ENCODE measurements at places on chromosomes 4 and X.

- peak; percentile 4 for DNase-seq
These were observed 447.2 kb downstream of the SLITRK2 start for GRCh38 chrX:146264763-146265375.

- DNase-seq, result no peak
These were observed 96.3 kb downstream of the MAML3 start for GRCh38 chr4:140057701-140058100.

DNA sequence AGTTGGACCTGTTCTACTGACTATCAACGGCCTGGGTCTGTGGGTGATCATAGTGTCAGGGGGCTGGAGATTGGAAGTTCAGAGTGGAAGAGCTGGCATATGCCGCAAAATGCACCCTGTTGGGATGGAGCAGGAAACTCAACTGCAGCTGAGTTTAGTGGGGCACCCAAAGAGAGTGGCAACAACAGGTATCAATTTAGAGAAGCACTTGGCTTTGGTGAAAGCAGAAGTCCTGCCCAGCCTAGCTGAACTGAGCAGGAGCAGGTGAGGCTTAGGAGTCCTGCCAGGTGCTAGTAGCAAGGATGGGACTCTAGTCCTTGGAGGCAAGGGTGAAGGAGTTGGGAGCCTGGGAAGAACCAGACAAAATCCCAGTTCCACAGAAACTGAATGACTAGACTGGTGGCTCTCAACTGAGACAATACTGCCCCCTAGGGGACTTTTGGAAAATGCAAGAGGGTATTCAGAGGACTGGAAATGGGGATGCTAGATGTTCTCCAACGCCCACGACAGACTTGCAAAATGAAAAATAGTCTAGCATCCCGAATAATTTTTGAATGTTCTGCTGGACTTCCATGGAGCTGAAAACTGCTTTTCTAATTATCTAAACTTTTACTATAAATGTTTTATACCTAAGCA, 49.4 kb downstream of the RTL9 start:
- DNase-seq, result peak; percentile 40

DNA sequence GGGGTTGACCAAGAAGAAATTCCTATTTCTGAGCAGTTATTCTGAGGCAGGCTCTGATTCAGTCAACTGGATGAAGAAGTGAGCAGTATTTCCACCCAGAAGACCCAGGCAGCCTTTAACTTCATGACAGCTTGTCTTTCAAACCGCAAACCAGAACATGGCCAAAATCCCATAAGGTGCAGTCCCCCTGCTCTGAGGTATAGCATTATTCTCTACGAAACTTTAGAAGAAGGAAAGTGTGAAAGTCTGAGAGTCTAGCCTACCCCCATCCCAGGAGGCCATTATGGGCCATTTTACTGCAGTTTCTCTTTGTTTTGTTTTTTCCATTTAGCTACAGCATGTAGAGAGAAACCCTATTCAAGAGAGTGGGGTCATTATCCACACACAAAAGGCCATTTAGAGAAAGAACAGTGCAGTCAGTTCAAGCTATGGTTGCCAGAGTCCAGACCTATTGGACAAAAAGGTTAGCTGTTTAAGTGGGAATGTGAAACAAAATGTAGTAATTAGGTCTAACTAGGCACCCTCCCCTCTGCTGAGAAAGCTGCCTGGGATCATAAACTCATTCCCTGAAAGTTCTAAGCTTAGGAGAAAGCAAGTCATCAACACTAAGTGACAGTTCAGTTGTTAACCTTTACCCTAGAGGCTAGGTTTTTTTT, 52.1 kb upstream of the RASGEF1B start:
- peak; percentile 77 for DNase-seq

DNA sequence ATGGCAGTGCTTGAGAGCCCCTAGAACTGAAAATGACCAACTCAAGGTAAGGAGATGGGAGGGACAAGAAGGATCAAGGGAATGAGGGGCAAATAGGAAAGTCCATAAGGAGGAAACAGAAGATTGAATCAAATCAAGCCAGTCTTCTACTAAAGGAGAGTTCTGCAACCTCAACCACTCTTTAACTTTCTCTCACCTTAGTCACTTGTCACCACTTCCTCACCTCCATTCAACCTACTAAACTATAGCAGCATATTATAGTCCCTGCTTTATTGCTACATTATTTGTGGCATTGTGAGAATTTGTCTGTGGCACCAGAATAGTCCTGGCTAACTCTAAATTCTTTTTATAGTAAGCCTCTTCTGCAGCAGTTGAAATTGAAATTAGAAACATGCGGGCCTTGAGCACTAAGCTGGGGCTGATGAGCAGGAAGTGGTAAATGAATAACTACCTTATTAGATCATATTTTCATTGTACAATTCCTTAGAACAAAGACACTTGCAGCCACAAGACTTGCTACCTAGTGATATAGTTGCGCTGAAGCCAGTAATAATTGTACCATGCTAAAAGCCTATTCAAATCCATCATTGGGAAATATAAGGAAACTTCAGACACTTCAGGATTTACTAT, 336.9 kb downstream of the ZNF674 start:
- DNase-seq, result no peak

DNA sequence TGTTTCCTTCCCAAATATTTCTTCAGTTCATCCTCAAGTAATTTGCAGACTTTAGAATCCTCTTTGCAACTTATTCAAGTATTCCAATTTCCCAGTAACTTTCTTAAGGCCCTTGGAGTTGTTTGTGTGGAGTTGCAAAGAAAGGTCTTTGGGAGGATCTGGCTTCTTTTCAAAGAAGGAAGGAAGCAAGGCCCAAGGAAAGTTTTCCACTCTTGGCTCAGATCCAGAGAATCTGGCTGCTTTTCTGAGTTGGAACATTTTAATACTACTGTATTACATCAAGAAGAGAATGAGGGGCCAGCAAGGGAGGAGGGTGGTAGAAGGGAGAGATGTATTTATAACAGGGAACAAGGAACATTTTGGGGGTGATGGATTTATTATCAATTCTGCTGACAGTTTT, 10.5 kb downstream of the CDX4 start:
- DNase-seq, result no peak

GRCh38 chr4:20643631-20644030, 56.6 kb upstream of the PACRGL start:
- DNase-seq, result no peak

GRCh38 chr4:137083571-137084135, 448.6 kb downstream of the PCDH18 start:
- DNase-seq, result no peak

DNA sequence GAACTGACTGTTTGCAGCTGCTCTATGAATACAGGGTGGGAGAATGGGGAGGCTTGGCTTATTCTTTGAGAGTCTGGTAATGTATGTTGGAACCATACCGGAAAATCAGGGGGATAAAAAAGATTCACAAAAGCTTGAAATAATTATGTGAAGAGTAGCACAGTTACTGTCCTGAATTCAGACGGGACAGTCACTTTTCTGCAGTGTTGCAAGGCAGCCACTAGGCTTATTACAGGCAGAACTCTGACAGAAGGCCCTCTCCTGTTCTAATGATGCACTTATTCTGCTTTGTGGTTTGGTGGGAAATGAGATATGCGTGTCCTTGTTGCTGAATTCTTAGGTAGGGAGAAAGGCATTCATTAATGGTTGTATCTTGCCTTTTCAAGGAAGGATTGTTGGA, 37.2 kb downstream of the GUCY1B1 start:
- DNase-seq, result no peak

- no peak for DNase-seq
These were observed 1337.8 kb upstream of the DIAPH2 start for GRCh38 chrX:95346856-95347255.

- DNase-seq, result no peak
These were observed 188.4 kb downstream of the SLC7A11 start for GRCh38 chr4:138053641-138054301.

GRCh38 chrX:109704563-109704962, 28.5 kb downstream of the ACSL4 start:
- no peak for DNase-seq

DNA sequence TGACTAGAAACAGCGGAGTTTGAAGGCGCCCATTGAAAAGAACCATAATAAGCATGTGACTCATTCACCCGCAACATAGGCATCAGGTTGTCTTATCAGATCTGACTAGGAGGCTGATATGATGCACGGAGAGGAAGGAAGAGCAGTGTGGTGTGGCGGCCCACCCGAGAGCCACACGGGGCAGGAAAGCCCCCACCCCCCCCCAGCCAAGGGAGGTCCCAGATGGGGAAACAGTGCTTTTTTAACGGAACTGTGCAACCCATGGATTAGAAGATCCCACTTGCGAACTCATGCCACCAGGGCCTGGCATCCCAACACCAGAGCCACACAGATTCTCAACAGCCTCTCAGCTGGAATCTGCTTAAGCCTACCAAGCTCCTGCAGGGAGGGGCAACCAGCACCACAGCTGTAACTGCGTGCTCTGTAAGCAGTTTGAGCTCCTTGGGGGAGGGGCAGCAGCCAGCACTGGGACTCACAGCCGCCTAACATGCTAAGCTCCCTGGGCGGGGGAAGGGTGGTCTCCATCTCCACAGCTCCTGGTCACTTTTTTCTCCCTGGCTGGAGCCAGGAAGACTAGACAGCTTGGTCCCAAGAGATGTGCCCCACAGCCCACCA, 466.2 kb downstream of the PDGFC start:
- DNase-seq, result no peak

DNA sequence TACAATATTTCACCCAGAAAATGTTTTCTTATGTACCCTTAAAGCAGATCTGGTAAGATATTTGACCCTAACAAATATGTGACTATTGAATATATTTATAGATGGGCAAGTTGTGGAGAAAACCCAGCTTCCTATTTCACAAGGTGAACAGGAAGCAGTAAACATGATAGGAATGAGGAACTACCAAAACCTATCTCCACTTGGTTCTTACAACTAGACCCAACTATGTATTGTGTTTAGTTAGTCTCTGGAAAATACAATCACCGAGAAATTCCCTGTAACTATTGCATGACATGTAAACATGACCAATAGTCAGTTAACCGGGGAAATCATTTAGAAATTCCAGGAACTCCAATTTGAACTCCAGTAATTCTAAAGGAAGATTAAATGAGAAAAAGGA, 8.4 kb upstream of the RXFP1 start:
- DNase-seq, result no peak

- no peak for DNase-seq
These were observed 470.5 kb downstream of the BCOR start for GRCh38 chrX:39627257-39627656.

DNA sequence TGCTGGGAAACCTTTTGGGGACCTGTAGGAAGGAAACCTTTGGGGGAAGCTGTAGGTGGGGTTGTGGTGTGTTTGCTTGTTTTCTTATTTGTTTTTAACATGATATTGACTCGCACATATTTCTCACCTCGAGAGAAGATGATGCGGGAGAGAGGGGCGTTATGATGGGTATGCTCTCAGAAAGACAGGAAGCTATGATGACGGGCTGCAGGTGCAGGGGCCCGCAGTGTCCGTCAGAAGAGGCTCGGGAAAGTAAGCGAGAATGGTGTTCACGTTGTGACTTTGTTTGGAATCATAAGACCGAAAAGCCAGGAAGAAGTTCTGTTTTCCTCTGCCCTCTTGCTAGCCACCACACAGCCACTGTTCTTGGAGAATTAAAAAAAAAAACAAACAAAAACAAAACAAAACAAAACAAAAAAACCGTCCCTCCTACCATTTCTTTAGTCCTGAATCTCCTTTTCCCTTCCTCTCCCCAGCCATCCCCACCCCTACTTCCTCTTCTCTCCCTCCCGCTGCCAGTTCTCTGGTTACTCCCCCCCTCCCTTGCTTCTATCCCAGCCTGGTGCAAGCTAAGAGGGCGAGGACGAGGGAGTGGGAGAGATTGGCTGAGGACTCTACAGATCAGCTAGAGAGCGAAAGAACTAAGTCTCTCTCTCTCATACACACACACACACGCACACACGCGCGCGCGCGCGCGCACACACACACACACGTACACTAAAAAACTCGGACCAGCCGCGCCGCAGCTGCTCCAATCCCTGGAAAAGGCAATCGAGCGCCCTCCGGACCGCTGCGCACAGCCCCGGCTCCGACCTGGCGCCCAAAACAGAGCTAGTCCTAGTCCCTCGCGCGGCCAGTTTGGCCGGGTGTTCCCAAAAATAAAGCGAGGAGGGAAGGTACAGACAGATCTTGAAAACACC, at the start of gene BMP3:
Gene BMP3 (plus strand): TSS at position 648 of the 920 bp plus-strand sequence. CDS start 577 bp downstream, outside the sequence.
- DNase-seq, result no peak

- no peak for DNase-seq
These were observed 146.0 kb upstream of the GPC4 start for GRCh38 chrX:133561251-133561650.

DNA sequence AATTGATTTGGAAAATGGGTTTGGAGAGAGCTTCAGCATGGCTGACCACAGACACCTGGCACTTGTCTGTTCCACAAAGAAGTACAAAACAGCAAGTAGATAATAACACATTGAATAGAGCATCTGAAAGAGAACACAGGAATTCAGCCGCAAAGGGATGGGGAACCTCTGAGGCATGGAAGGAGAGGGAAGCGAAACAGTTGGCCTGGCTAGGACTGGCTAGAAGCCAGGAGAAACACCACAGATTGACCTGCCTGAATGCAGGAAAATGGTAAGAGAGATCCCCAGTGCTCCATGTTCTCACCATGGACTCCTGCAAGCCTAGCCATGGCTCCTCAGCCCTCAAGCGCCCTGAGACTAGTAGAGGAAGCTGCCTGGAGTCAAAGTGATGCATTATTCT, 169.7 kb upstream of the SH3RF1 start:
- peak; percentile 45 for DNase-seq

DNA sequence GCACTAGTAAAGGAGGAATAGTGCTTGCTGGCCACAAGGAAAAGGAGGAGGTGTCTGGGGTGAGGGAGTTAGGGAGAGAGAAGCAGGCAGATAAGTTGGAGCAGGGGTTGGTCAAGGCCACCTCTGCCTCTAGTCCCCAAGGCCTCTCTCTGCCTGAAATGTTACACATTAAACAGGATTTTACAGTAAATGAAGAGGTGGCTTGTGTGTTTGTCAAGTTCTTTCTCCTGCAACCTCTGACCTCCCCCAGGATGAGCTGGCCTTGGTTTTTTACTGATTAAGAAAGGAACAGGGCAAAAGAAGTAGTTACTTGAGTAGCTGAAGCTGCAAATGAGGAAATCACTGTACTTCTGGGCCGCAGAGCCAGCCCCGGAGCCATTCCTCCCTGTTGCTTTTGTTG, 2.0 kb downstream of the GJB1 start:
- no peak for DNase-seq

DNA sequence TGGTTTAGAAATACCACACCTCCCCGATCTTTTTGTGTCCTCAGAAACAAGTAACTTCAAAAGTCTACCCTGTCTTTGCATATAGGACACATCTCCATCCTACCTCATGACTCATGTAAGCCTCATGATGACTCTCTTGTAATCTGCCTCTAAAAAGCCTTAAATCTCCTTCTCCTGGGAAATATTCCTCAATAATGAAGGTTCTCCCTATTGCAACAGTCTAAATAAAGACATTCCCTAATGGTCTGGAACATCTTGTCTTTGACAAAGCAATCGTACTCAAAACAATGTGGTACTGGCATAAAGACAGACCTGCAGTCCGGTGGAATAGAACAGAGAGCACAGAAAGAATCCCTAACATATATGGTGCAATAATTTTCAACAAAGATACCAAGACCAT, 257.7 kb downstream of the OPHN1 start:
- DNase-seq, result no peak

- DNase-seq, result no peak
These were observed 9.6 kb downstream of the SGMS2 start for GRCh38 chr4:107834241-107834794.

GRCh38 chr4:153013202-153013977, 77.3 kb downstream of the FHDC1 start:
- DNase-seq, result no peak

All from Ammon's horn (tissue), 1 donor.